Tibial nerve (tissue), 4 donors: ENCODE measurements at places on chromosomes 5 and 9. TPM values are rescaled to one million over a fixed set of nuclear protein-coding genes. Genes with fewer than 3 reads are reported as not detected.

DNA sequence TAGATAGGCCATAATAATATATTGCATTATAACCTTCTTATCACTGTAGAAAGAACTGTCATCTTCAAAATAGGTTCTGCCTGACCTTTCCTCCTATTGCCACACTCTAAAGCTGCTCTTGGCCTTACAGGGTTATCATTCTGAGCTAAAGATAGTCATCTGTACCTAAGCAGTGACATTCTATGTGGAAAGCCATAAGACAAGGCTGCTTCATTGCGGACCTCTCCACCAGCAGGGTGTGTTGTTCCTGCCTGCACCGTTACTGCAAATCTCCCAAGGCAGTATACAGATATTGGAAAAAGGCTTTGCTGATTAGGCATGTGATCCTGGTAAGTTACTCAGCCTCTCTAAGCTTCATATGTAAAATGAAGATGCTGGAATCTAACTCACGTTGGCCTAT lies 8.1 kb downstream of the ZNF622 start:
- no peak for DNase-seq

GRCh38 chr5:174448662-174449061 lies 275.7 kb upstream of the MSX2 start:
- no peak for DNase-seq

DNA sequence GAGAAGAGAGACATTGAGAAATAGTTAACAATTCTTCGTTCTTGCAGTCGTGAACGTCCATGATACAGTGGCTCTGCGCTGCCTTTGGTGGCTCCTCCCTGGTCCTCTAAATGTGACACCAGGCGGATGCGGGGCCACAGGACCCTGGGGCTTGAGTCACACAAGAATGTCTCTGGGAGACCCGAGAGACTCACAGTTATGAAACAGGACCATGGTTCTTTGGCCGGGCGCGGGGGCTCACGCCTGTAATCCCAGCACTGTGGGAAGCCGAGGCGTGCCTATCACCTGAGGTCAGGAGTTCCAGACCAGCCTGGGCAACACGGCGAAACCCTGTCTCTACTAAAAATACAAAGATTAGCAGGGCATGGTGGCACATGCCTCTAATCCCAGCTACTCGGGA lies 767 bp upstream of the ZDHHC11 start:
- no peak for DNase-seq

Gene REXO4
- total RNA-seq: 21.6 TPM

GRCh38 chr5:96121364-96121763 lies 159.7 kb upstream of the ELL2 start:
- DNase-seq: no peak

Gene TEX48
- not detected for total RNA-seq

GRCh38 chr5:132238169-132238744 lies 10.6 kb upstream of the P4HA2 start:
- peak; percentile 85 for DNase-seq

Gene MYMK
- 8.3 TPM for total RNA-seq

DNA sequence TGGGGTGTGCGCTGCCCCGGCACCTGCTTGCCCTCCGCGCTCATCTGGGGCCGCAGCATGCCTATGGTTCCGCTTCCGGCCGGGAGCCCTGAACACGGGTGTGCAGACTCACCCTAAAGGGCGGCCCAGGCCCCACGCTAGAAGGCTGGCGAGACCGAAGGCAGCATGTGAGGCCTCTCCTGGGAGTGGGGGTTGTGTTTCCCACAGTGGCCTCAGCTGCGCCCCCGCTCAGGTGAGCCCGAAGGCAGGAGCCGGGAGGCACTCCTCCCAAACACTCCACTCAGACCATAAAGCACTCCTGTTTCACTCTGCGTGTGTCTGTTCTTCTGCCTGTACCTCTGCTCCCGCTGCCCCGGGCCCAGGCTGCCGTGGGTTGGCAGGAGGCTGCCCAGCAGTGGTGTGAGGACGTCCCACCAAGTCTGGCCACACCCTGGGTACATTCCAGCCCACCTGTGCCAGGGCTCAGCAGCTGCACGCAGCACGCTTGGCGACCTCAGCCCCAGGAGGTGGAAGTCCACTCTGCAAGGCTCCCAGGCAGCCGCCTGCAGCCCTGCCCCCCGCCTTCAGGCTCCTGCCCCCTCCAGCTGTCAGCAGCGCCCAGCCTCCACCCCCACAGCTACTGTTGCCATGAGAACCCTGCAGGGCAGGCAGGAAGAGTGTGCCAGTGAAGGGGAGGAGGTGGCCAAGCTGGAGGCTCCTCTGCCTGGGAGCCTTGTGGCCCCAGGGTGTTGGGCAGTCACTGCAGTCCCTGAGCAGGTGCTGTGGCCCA lies 1.2 kb upstream of the AJM1 start:
- DNase-seq: no peak

GRCh38 chr5:111551569-111552275 lies 39.4 kb upstream of the STARD4 start:
- DNase-seq: no peak

DNA sequence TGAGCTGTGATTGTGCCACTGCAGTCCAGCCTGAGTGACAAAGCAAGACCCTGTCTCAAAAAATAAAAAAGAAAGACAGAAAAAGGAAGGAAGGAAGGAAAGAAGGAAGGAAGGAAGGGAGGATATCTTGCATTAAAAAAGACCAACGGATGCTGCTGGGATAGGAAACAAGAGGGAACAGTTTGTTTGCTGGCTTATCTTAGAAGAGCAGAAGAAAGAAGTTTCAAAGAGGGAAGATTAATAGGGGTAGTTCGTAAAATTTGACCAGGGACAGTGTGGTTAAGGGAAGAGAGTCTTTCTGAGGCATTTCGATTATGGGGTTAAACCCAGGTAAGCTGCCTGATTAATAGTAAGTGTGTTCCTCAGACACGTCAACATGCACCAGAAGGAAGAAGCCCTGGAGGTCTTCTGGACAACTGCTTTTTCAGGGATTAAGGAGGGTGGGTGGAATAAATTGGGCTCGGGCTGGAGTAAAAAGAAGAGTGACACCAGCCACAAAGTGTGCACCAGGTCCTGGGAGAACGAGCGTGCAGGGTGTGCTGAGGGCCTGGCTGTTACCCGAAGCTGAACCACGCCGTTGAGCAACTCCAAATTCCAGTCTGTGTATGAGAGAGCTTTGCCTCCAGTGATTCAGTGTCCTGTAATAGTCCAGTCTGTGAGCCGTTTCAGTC lies 24.8 kb downstream of the FYB1 start:
- DNase-seq: no peak

GRCh38 chr5:124706729-124707361 lies 39.6 kb downstream of the ZNF608 start:
- no peak for DNase-seq

DNA sequence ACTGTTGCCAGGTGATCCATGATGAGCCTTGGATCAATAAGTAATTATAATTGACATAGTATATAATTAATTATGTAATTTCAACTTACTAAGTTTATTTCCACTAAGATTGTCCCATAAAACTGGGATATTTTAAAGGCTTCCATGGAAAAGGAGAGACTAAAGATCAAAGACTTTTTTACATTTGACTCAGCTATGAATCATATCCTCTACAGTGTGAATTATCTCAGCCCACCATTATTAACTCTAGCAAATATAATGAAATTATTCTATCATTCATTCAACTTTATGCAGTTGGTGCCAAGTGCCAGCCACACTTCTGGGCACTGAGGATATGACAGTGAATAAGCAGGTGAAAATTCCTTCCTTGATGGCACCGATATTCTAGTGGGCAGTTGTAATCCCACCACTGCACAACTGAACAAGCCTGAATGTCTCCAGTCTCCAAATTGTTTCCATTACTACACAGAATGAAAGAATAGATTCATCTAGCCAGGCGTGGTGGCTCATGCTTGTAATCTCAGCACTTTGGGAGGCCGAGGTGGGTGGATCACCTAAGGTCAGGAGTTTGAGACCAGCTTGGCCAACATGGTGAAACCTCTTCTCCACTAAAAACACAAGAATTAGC lies 21.9 kb upstream of the TXN start:
- no peak for DNase-seq

Gene CCNJL
- total RNA-seq: 0.63 TPM

- no peak for DNase-seq
Measured at GRCh38 chr5:172833372-172833685, 722 bp upstream of the ERGIC1 start.

GRCh38 chr9:15426019-15426418 lies 3.3 kb downstream of the SNAPC3 start:
- DNase-seq: no peak

DNA sequence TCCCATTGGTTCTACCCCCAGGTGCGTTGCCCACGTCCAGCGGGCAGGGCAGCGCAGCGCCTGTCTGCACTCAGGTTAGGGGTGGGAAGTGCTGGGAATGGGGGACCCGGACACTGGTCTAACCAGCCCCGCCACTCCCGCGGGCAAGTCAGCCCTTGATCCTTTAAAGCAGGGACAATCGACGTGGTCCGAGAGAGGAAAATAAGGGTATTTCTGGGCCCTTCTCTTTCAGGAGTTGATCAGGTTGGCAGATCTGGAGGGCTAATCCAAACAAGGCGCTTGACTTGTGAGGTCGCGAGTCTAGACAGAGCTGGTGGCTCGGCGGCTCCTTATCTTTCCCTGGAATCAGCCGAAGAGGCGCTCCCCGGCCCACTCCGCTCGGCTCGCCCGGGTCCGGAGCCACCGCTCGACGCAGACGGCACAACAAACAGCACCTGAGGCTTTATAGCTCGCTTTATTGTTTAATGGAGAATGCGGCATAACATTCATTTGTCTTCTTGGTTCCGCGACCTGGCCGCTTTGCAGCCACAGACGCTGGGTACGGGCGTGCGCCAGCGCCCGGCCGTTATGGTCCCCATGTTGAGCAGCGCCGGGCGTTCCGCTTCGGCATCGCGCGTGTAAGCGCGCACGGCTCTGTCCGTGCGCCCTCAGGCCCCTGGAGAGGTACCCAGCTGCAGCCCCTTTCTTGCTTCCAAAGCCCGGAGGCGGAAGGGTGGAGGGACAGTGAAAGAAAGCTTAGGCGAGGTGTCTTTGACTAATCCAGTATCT lies 15.8 kb downstream of the ISL1 start:
- no peak for DNase-seq

- no peak for DNase-seq
Measured at GRCh38 chr9:27365707-27366376, 68.9 kb upstream of the EQTN start.

Gene UAP1L1
- total RNA-seq: 8.1 TPM

Gene QRFP
- not detected for total RNA-seq

Gene NEURL1B
- 33.6 TPM for total RNA-seq

Gene PCDHGA11
- 8.6 TPM for total RNA-seq

DNA sequence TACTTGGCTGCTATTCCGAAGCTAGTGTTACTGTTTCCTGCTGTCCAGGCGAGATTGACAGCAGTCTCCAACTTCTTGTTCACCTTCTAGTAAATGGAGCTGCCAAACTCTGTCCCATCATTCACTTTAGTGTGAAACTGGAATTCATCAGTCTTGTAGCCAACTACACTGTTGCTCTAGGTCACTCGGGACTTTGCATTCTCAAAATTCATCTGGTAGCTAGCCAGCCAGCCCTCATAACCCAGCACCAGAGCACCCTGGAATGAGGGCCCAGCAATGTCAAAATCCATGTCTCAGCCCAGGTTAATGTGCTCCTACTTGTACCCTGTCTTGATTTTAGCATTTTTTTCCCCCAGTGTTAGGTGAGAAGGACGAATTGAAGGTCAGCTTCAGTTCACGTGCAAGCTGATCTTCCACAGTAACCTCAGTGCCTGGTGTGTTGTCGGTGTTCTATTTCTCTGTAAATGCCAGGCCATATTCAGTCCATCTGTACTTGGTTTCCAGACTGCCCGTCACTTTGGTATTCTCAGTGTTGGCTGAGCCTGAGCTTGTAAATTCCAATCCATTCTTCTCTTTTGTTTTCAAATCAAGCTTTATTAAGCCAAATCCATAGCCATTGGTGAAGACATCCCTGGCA lies 28.9 kb downstream of the ZNF169 start:
- no peak for DNase-seq

GRCh38 chr5:57383093-57383861 lies 99.3 kb downstream of the ACTBL2 start:
- no peak for DNase-seq

DNA sequence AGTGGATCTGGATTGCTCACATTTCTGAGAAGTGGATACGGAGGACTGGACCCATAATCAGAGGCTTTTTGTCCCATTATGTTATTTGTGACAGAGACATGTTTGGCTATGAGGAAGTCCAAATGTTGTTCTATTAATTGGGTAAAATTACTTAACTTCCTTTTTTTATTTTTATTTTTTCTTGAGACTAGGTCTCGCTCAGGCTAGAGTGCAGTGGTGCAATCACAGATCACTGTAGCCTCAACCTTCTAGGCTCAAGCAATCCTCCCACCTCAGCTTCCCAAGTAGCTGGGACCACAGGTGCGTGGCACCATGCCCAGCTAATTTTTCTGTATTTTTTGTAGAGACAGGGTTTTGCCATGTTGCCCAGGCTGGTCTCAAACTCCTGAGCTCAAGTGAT lies 11.9 kb upstream of the PGGT1B start:
- no peak for DNase-seq

DNA sequence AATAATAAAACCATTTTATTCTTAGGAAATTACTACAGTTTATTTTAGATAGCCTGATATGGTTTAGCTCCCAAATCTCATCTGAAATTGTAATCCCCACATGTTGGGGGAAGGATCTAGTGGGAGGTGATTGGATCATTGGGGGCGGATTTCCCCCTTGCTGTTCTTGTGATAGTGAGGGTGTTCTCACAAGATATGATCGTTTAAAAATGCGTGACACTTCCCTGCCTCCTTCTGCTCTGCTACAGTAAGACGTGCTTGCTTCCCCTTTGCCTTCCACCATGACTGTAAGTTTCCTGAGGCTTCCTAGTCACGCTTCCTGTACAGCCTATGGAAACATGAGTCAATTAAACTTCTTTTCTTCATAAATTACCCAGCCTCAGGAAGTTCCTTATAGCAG lies 122.4 kb upstream of the FGF10 start:
- DNase-seq: no peak

Gene ADAMTS6
- 8.8 TPM for total RNA-seq

DNA sequence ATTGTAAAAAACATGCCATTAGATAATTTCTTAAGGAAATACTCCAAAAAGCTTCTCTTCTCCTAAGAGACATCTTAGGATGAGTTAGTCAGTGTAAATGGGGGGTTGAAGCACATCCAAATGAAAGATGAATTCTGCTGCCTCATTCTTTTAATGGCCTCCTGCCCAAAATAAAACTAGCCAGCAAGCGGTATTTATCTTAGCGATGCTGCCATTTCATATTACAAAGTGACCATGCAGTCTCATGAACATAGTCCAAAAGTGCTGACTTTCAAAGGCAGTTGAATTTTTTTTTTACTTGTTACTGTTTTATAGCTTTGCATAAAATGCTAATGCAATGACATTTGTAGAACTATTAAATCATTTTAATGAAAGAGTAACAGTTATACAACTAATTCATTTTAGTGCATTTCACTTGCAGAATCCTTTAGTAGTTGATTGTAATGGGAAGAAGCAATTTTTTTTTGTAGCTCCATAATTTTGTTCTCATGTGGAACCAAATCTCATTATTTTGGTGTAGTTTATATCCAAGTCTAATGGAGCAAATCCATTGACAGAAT lies 151.5 kb downstream of the CAVIN4 start:
- DNase-seq: no peak
